ENCODE measurements at places on chromosomes 7 and 10.

DNA sequence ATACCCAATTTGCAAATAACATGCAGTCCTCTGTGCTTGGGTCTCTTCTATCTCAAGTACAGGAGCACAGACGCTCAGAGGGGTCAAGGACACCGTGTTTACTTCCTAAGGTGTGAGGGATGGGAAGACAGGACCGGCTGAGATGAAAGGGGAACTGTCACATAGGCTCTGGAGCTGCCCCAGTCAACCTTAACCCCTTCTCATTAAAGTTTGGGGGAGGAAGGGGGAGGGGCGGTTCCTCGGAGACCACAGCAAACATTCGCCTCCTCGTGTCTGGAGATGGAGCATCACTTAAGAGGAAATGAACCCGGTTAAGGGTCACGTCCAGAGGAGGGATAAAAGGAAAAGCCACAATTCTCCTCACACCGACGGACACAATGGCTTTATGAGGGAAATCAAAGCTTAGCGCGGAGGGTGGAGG is 1.1 kb downstream of the SH3PXD2A start:
- no peak for DNase-seq

DNA sequence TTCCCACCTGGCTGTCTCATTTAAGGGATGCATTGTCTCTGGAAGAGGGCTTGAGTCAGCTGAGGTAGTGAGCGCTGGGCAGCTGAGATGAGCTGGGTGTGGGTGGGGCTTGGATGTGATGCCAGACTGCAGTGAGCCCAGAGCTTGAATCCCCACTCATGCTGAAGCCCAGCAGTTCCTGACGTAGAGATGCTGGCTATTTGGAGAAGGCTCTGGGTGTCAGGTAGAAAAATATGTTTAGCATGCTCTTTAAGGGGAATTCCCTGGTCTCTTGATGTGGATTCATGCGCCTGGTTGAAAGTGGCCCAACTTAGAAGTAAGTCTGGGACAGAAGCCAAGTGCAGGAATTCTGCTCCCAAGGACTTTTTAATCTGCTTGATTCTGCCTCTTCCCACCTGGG is 241.5 kb upstream of the IGFBP3 start:
- DNase-seq = no peak

DNA sequence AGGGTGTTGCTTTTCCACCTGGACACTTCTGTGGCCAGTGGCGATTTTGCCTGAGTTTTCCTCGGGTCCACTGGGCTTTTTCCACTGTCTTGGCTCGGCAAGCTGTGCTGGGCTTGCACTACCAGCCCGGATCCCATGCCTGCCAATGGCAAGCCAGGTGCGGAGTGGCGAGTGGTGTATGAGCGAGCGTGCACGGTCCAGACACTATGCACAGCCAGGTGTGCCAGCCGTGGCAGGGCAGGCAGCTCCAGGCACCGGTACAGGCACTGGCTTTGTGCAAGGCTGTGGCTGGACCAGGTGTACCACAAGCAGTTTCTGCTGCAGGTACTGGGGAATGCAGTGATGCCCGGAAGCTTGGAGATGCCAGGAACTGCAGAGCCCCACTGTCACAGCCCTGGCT is 22.1 kb downstream of the INPP5F start:
- DNase-seq = no peak

DNA sequence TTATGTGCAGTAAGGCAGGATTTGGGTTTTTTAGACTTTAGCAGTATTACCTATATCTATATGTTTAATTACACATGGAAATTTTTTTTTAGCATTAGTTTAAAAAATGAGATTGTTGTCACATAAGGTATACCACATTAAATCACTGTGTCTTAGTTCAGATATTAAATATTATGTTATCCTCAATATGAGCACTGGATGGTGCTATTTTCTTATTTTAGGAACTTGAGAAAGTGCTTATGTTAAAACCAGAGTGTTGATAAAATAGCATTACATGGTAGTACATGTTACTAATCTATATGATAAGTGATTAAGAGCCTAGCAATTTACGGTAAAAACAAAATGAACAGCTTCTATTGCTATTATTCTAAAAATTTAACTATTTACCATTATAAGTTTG is 28.8 kb downstream of the MIOS start:
- DNase-seq = peak; percentile 7

- DNase-seq = no peak
Observed at GRCh38 chr10:89494575-89494974, 40.8 kb downstream of the SLC16A12 start.

Measured in T-helper 2 cell (primary cell).